GM12878 (cell line): ENCODE measurements at places on chromosomes 1 and 21. TPM values are rescaled to one million over a fixed set of nuclear protein-coding genes. Genes with fewer than 3 reads are reported as not detected.

Gene KRTAP15-1
- polyA plus RNA-seq, result not detected in 2 replicates

Gene PRAMEF26
- polyA plus RNA-seq, result not detected in 2 replicates

Gene FLG2
- not detected in 2 replicates for polyA plus RNA-seq

Gene CLCA1
- polyA plus RNA-seq, result not detected in 2 replicates

Gene SAMSN1
- polyA plus RNA-seq, result 39.5 and 45.9 TPM in 2 replicates

DNA sequence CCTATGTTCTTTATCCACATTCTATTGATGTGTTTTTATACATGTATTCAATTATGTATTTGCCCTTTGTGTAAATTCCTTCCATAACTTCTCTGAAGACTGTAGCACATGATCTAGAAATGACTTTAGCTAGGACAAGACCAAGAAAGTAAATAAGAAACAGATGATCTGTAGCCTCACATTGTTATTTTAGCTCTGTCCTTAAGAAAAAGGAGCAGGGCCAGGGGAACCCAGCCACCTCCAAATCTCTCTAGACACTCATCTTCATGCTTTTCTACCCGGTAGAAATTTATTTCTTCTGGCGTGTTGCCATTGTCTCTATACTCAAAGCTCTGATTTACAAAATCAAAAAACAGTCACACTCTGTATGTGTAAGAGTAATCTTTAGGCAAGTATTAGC lies 27.1 kb downstream of the CDC7 start:
- DNase-seq, result no peak

GRCh38 chr1:179079113-179079761 lies 2.6 kb upstream of the TOR3A start:
- no peak for DNase-seq

DNA sequence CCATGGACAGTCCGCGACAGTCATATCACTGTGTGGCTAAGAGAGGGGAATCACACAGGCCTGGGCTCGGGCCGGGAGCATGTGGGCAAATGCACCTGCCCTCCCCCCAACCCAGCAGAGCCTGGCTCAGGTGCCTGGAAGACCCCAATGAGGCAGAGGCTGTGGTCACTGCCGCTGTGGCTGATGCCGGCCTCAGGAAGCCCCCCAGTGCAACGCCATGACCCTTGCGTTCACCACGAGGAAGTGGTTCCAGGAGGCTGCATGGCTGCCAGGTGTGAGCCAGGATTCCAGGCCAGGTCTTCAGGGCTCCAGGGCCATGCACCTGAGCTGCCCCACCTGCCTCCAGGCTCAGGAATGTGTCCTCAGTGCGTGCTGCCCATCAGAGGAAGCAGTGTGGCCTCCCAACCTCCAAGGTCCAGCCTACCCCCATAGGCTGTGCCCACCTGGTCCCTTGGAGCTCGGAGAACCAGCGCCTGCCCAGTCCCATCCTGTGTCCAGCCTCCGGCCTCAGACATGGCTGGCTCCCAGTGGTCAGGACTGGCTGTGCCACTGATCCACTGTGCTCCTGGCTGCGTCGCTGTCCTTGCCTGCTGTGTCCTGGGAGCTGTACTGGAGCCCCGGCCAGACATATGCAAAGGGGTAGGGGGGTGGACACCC lies 8.0 kb downstream of the ARHGEF16 start:
- DNase-seq, result no peak

DNA sequence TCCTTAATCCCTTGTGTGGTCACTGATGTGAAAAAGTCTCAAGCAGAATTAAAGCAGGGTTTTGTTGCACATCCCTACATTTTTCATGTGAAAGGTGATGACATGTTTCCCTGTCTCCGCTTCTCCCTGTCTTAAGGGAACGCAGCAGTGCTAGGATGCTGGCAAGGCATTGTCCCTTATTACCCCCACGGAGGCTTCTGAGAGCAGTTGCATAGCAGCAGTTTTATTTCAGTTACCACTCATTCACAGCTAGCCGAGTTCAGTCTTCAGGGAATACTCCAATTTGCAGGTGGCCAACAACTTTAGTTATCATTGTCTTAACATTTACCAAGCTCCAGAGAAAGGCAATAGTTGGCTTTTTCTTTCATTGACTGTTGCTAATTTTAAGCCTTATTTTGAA lies 89.1 kb downstream of the CLEC20A start:
- no peak for DNase-seq

- DNase-seq, result no peak
These were observed 390 bp upstream of the NGF start for GRCh38 chr1:115338457-115338820.

DNA sequence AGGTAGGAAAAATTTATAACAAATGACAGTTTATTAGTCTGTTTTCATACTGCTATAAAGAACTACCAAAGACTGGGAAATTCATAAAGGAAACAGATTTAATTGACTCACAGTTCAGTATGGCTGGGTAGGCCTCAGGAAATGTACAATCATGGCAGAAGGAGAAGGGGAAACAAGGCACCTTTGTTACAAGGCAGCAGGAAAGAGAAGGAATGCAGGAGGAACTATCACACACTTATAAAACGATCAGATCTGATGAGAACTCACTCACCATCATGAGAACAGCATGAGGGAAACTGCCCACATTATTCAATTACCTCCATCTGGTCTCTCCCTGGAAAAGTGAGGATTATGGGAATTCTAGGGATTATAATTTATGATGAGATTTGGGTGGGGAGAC lies 61.3 kb downstream of the ASB17 start:
- no peak for DNase-seq

DNA sequence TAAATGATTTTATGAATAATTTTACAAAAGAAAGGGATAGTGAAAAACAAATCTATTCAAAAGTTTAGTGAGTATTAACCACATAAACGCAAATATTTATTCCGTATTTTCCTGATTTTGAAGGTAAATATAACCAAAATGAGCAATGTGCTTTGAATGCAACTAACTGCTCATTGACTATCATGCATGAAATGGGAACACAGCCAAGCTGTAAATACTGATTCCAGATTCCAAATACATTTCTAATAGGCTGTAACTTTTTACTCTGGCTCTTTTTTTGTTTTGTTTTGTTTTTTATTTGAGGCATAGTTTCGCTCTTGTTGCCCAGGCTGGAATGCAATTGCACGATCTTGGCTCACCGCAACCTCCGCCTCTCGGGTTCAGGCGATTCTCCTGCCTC lies 41.8 kb downstream of the SELENOF start:
- no peak for DNase-seq
